Mesothelial cell of epicardium (in vitro differentiated cells): ENCODE measurements at places on chromosomes 12 and 14. TPM values are rescaled to one million over a fixed set of nuclear protein-coding genes. Genes with fewer than 3 reads are reported as not detected.
A peak's percentile ranks its signal among the peaks of the same experiment; 100 is the strongest.

DNA sequence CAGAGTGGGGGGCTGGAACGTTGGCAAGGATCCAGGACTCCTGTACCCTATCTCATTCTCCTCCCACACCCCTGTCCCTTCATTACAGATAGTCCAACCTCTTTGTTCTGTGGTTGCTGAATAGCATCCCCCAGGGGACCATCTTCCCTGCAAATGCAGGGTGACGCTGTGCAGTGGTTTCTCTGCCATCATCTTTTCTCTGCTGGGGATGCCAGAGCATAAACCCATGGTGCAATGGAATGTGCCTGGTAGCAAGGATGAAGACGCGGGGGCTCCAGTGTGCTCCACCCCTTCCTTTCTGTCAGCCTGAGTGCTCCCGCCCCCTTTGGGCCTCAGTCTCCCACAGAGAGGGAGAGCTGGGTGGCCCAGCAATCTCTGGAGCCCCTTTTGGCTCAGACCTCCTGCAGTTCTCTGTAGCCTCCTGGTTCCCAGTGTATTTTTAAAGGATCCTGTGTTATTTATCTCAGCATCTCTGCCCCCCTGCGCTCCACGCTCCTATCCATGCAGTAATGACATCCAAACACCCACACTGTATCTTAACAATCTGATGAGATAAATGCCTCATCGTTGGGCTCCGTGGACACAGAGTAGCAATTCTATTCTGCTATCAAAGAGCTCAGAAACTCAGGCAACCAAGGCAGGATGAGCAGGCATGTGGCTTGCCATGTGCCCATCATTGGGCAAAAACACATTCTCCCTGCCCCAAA, 212.8 kb downstream of the CACNA1C start:
- no peak overlapping the region for H3K4me3 ChIP-seq
- H3K27me3 ChIP-seq: no peaks in the 10 kb centered on the region
- DNase-seq: no peak
- no peak overlapping the region for H3K27ac ChIP-seq

GRCh38 chr12:18492372-18493025, 231.2 kb downstream of the PIK3C2G start:
- H3K27ac ChIP-seq: peak overlapping the region; percentile 83
- no peaks in the 10 kb centered on the region for H3K27me3 ChIP-seq
- H3K4me3 ChIP-seq: no peak overlapping the region
- DNase-seq: no peak
- H3K4me1 ChIP-seq: peaks cover 51% of the 10 kb centered on the region

DNA sequence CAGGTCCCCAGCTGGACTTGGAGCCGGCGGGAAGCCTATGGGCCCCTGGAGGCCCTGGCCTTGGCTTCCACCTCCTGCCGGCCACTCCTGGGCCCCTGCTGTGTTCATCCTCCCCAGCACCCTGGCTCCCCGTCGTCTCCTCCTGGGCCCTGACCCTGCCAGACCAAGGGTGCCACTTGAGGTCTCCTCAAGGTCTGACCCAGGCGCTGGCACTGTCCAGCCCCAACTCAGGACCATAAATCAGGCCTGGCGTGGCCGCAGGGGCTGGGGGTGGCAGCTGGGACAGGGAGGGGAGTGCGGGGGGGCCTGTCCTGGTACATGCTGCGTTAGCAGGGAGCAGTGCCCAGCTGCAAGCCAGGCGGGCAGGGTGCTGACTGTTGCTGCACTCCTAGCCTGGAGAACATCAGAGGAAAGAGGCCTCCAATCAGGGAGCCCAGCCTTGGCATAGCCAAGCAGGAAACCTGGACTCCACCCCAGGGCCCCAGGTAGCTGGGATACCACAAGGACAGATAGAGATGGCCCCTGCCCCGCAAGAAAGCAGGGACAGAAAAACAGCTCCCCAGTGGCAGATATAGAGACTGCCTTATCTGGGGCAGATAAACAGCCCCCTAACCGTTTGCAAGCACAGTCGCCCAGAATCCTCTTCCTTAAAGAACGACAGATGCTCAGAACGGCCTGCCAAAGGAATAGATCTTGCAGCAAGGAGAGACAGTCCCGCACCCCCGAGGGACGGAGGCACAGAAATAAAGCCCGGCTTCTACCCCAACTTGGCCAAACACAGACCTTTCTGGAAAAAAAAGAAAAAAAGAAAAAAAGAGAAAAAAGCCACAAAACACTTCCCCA, 6.5 kb upstream of the ATG101 start:
- no peaks in the 10 kb centered on the region for H3K4me1 ChIP-seq
- DNase-seq: no peak
- H3K27me3 ChIP-seq: peaks cover 33% of the 10 kb centered on the region
- no peaks in the 10 kb centered on the region for H3K36me3 ChIP-seq

- no peaks in the 10 kb centered on the region for H3K36me3 ChIP-seq
- peaks cover 46% of the 10 kb centered on the region for H3K4me1 ChIP-seq
- no peak overlapping the region for H3K4me3 ChIP-seq
- no peak overlapping the region for H3K27ac ChIP-seq
These were observed 54.2 kb downstream of the CCNK start for GRCh38 chr14:99535448-99535847.

- no peaks in the 10 kb centered on the region for H3K27me3 ChIP-seq
- peaks cover 2% of the 10 kb centered on the region for H3K36me3 ChIP-seq
- peaks cover 28% of the 10 kb centered on the region for H3K4me1 ChIP-seq
- H3K27ac ChIP-seq: peak overlapping the region; percentile 63
- H3K4me3 ChIP-seq: no peak overlapping the region
These were observed 200.2 kb upstream of the NUDT4 start for GRCh38 chr12:93177208-93178153.

DNA sequence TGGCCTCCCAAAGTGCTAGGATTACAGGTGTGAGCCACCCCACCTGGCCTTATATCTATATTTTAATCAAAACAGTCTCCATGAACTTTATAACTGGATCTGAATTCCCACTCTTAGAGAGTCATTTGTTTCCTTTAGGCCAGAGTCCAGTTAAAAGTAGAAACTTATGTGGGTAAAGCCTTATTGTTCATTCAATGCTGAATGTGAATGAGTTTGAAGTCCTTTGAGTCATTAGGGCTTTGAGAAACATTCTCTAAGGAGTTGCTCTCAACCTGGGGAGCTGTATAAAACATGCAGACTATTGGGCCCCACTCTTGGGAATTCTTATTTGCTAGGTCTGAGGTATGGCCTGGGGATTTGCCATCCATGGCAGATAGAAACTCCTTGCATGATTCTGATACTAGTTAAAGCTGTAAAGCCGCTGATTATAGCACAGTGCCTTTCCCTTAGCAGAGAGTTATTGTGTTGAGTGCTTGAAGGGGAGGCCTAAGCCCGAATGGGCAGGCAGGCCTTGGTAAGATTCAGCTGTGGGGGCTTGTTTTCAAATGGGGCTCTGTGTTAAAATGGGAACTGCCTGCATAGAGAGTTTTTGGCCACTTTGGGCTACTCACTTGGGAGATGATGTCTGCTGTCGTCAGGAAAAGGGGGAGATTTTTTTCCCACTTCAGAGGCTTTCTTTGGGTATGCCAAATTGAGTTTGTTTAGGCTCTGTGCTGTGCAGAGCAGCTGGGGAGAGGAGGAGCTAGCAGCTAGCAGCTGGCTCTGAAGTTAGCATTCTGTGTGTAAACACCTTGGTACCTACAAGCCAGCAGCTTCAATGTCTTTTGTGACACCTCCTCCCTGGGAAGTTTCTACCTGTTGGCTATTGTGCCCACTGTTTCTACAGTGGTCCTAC, 117.5 kb downstream of the DACT1 start:
- H3K27me3 ChIP-seq: no peaks in the 10 kb centered on the region
- H3K27ac ChIP-seq: no peak overlapping the region
- H3K4me1 ChIP-seq: peaks cover 21% of the 10 kb centered on the region
- H3K4me3 ChIP-seq: no peak overlapping the region

DNA sequence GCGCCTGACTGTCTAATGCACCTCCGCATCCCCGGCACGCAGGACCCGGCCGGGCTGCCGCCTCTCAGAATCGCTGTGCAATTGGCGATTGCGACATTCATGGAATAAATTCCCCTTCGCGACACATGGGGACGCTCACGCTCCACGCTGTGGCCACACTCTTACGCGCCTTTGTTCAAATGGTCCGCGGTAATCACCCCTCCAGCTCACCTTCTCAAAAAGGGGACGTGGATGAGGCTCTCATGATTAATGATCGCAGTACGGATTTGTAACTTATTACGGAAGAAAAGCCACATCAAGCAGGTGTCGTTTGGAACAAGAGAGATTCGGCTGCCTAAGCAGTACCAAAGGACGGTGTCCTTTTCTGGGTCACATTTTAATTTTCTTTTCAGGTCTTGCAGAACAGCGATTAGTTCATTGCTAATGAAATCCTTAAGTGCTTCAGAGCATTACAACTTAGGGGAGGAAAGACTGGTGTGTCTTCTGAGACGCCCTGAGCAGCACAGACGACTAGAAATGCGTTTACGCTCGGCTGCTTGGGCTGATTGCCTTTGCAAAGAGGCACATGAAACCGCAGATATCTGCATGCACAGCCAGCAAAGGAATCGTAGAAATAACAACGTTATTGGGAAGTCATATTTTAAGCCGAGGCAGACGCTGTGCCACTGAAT, 37.3 kb upstream of the ADGRD1 start:
- no peaks in the 10 kb centered on the region for H3K36me3 ChIP-seq
- peaks cover 69% of the 10 kb centered on the region for H3K27me3 ChIP-seq
- no peak overlapping the region for H3K27ac ChIP-seq
- DNase-seq: peak; percentile 67
- peaks cover 8% of the 10 kb centered on the region for H3K4me1 ChIP-seq

DNA sequence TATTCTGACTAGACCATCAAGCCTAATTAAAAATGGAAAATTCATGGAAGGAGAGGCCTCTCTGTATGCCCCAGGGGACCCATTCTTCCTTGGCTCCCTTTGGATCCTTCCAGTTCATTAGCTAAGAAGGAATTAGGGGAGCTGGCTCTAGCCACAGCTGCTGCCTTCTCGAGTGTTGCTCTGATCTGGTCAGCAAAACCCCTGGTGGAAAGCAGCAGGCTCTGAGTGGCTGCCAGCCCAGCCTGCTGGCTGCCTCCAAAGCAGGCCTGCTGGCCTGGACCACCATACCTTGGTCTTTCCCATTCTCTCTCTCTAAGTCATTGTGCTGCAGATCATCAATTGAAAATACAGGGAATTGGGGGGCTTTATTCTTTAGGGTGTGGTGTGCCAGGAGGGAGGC, 29.0 kb upstream of the AKAP6 start:
- DNase-seq: no peak
- no peaks in the 10 kb centered on the region for H3K36me3 ChIP-seq
- no peaks in the 10 kb centered on the region for H3K27me3 ChIP-seq
- H3K4me3 ChIP-seq: no peak overlapping the region

DNA sequence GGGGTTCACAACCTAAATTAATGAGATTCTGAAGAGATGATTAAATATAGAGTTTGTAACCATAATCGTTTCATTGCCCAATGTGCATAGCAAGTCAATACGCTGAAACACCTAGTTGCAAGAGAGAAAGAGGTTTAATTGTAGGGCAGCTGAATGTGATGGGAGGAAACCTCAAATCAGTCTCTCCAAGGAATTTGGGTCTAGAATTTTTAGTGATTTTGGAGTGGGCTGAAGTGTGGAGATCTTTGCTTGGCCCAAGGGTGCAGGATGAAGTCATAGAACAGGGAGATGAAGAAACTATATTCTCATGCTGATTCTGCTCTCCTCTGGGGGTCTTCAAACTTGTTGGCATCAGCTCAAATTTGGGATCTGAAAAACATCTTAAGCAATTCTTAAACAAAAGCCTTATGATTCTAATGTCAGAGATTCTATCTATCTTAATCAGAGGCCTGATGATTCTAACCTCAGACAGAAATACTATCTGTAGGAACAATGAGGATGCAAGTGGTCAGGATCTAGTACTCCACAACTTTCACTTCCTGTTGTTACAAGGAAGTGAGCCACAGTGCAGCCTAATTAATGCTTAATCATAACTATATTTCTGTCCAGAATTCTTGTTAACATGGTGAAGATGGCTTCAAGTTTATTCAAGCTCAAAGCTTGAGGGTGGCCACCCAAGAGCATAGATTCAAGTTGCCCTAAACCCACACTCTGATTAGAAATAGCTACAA, 80.2 kb upstream of the FUT8 start:
- DNase-seq: no peak
- H3K4me1 ChIP-seq: peaks cover 36% of the 10 kb centered on the region
- no peak overlapping the region for H3K27ac ChIP-seq
- H3K27me3 ChIP-seq: no peaks in the 10 kb centered on the region
- no peaks in the 10 kb centered on the region for H3K36me3 ChIP-seq
- H3K4me3 ChIP-seq: no peak overlapping the region

DNA sequence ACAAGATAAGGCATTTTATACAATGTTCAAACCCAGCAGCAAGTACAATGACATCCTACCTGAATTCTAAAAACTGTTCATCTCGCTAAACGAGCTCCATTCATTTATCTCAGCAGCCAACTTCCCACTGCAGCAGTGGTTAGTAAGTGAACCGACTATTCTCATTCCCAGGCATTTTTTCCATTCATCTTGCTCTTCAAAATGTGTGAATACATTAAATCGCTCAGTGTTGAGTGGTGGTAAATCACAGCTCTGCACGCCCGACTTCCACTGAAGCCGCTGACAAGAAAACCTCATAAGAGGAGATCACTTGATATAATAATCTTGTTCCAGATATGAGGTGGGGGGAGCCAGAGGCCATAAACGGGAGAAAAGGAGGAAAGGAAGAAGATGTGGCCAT, 746.2 kb upstream of the USP15 start:
- H3K27ac ChIP-seq: no peak overlapping the region
- H3K27me3 ChIP-seq: peaks cover 25% of the 10 kb centered on the region
- H3K4me3 ChIP-seq: no peak overlapping the region
- H3K36me3 ChIP-seq: no peaks in the 10 kb centered on the region
- no peak for DNase-seq
- H3K4me1 ChIP-seq: peaks cover 13% of the 10 kb centered on the region

GRCh38 chr12:122888232-122888752, 7.6 kb downstream of the VPS37B start:
- H3K4me1 ChIP-seq: peaks cover 56% of the 10 kb centered on the region
- no peaks in the 10 kb centered on the region for H3K27me3 ChIP-seq
- DNase-seq: no peak
- H3K27ac ChIP-seq: peak overlapping the region; percentile 96
- no peaks in the 10 kb centered on the region for H3K36me3 ChIP-seq

DNA sequence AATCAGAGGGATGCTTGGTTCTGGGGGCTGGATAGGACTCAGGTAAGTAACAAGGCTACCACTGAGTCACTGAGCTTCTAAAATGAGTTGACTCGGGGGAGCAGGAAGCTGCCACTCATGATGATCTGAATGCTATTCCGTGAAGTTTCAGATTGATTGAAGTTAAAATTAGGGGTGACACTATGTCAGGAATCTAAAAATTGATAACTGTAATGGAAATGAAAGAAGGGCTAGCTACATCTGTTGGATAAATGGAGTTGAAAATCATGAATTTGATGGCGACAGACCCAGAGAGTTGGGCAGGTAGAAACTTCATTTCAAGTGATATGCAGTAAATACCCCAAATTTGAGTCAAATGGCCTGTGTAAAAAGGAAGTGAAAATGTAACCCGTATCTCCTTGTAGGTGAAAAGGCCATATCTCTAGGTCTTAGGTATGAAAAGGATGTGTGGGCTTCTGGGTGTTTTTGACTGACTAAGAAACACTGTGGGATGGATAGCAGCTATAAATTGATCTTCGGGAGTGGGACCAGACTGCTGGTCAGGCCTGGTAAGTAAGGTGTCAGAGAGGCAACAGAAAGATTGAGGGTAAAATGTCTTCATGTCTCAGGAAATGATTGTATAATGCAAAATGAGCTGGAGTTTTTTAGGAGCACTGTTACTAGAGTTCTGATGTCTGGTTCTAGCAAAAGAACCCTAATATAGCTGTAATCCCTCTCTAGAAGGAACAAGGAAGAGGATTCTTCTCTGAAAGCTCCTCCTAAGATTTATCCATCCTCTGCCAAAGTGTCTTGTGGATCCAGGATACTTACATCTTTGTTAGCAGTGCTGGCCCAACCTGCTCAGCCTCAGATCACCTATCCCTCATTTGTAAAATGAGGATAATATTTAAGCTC, 57.3 kb downstream of the DAD1 start:
- peaks cover 72% of the 10 kb centered on the region for H3K27me3 ChIP-seq
- peaks cover 15% of the 10 kb centered on the region for H3K4me1 ChIP-seq

TAS2R7 gene
- 0.20 to 0.40 TPM (median 0.20 TPM) in 3 replicates for total RNA-seq

HPD gene
- total RNA-seq: 0.16 TPM in 1 of 3 replicates, not detected in the others

SLC25A47 gene
- total RNA-seq: 0.14 TPM in 1 of 3 replicates, not detected in the others
